NCI-H1436 treated with DMSO at 0.1 percent for 48 hours (cell line): ENCODE measurements at places on chromosomes 16 and 17.

DNA sequence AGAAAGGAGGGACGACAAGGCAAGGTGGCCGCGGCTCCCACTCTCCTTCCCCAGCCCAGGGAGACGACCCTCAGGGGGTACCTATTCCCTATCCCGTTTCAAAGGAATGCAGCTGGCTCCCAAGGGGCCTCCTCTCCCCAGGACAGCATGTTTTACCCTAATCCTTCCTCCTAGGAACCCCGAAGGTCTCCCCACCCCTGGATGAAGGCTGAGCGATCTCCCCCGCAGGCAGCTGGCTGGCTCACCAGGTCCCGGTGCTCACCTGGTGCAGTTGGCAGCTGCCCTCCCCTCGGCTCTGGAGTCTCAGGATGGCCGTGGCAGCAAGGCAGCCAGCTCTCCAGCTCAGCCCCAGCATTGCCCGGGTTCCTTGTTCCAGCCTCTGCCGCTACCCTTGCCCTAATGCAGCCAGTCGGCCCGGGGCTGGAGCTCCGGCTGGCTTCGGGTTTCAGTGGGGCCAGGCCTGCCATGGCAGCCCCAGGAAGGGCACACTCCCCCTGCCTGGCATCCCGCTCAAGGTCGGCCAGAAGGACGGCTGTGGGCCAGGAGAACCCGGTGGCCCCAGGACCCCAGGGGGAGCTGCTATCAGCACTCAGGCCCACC, 4.6 kb downstream of the CLUH start:
- no peak for DNase-seq

- DNase-seq, result no peak
Measured at GRCh38 chr17:43020789-43021740, 1.1 kb downstream of the VAT1 start.

DNA sequence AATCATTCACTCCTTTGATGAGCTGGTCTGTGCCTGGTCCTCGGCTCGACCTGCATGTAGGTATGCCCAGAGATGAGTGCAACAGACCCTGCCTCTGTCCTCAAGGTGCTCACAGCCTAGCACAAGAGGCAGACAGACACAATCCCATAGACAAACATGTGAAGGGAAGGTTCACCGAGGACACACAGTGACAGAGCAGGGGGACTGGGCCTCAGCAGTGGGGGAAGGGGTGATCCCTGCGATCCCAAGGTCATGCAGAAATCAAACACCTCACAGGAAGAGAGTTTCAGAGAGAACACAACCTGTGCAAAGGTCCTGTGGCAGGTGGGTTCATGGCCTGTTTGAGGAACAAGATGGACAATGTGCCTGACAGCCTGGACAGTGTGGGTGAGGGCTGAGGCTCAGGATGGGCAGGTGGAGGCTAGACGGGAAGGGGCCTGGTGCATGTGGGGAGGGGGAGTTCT, 4.2 kb upstream of the VASN start:
- no peak for DNase-seq

DNA sequence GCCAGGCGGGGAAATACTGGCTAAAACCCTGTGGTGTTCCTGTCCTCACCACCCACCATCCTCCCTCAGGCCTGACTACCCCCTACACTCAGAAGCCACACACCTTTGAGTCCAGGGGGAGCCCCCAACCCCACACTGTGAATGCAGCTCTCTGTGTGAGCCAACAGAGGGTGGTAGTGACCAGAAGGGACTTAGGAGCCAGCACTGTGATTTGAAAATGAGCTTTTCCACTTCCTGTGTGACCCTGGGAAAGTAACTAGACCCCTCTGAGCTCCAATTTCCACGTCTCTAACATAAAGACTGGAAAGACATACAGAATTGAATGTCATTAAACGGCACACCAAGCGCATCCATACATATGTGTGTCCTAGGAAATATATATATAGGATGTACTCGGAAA, 58.7 kb downstream of the SDK2 start:
- DNase-seq, result no peak

GRCh38 chr16:83814659-83814985, 6.8 kb downstream of the HSBP1 start:
- DNase-seq, result no peak

- no peak for DNase-seq
Measured at GRCh38 chr16:23026784-23027362, 122.4 kb downstream of the USP31 start.

DNA sequence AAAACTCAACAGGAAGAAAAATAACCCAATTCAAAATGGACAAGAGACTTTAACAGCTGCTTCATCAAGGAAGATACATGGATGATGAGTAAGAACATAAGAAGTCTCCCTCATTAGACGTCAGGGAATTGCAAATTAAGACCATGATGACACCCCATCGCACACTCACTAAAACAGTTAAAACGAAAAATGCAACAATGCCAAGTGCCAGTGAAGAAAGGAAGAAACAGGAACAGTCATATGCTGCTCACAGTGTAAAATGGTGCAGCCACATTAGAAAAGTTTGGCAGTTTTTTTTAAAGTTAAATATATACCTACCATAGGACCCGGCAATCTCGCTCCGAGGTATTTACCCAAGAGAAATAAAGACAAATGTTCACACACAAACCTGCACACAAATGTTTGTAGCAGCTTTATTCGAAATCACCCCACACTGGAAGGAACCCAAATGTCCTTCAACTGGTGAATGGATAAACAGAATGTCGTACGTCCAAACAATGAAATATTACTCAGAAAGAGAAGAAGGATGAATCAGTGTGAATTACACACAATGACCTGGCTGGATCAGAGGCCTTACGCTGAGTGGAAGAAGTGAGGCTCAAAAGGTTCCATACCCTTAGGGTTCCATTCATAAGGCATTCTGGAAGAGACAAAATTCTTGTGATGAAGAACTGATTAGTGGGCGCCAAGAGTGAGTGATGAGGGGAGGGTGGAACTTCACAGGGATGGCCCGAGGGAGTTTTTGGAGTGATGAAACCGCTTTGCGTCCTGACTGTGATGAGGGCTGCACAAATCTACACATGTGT, 110.3 kb downstream of the C16orf95 start:
- DNase-seq, result no peak

DNA sequence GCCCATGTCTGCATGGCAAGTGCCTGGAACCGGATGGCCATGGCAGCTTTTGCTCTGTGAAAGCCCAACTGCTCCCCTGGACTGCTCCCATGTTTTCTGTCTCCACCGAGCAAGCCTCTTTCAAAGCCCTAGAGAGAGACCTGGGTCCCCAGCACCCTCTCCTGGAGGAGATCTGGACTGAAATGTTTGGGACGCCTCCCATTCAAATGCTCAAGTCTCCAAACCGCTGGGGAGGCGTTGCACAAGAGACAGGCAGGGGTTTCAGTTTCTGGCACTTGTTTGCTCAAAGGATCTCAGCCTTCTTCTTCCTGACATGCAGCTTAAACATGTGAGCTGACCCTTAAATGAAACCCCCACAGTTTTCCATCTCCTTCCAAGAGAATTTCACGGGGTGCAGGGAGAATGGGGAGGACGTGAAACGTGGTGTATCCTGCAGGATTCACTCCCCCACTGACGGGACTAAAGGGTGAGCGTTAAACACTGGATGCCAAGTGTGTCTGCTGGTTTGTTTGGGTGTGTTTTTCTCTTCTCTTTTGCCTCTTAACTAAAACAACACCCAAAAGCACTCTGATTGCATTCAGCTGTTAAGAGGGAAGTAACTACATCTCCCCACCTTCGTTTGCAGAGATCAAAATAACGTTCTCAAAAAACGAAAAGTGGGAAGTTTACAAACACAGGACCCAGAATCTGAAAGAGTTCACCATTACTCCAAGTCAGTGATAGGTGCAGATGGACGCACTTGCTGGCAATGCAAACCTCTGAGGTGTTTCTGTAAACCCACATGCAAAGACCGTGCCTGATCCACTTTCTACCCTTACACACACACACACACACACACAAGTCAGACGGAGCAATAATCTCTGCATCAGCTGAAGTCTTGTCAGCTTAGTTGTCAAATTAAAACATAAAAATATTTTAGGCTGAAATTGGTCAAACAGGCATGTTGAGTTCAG, 256.9 kb downstream of the C16orf95 start:
- no peak for DNase-seq

GRCh38 chr16:88650749-88651275, at the start of gene CYBA:
Gene CYBA, minus strand, starts transcription at chr16:88651053. Its CDS starts 40 bp downstream, at chr16:88651013.
- no peak for DNase-seq

DNA sequence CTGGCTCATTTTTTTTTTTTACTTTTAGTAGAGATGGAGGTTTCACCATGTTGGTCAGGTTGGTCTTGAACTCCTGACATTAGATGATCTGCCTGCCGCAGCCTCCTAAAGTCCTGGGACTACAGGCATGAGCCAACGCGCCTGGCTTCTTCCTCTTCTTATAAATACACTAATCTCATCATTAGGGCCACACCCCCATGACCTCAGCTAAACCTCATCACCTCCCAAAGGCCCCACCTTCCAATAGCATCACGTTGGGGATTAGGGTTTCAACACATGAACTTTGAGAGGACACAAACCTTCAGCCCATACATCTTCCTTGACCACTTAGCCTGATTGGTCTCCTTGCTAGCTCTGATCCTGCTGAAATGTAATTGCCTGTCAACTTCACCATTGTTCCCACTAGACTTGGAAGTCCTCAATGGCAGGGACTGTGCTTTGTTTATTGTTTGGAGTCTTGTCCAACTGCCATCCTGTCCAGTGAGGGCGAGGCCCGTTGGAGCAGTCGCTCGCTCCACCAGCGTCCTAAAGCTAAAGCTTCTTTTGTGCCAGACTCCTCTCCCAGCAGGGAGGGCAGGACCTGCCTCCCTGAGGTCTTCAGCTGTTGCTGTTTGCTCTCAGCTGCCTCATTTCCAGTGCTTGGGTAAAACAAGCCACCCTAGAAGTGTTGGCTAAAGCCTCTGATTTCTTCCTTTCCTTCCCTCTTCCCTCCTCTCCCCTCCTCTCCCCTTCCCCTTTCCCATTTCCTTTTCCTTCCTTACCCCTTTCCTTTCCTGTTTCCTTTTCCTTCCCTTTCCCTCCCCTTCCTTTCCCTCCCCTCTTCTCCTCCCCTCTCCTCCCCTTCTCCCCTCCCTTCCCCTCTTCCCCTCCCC, 85.3 kb downstream of the HAPSTR1 start:
- DNase-seq, result no peak

- DNase-seq, result no peak
Measured at GRCh38 chr16:66553223-66553622, 847 bp downstream of the CKLF start.

DNA sequence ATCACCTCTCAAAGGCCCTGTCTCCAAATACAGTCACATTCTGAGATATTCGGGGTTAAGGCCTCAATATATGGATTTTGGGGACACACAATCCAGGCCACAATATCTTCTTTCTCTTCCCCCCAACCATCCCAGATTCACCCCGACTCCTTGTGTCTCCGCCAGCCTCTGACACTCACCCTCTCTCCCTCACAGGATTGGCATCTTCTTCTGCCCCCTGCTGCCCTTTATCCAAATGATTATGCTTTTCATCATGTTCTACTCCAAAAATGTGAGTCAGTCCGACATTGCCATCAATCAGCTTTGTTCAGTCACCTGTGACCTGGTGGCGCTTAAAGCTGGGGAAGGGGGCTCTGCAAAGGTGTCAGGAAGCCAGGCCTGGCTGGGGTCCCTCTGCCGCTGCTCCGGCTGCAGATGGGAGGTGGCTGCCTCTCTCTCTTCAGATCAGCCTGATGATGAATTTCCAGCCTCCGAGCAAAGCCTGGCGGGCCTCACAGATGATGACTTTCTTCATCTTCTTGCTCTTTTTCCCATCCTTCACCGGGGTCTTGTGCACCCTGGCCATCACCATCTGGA, 35.1 kb downstream of the GDE1 start:
- no peak for DNase-seq

- DNase-seq, result no peak
Measured at GRCh38 chr17:74742978-74743545, 5.4 kb upstream of the NHERF1 start.

GRCh38 chr16:68426347-68426652, 22.0 kb downstream of the SMPD3 start:
- no peak for DNase-seq

DNA sequence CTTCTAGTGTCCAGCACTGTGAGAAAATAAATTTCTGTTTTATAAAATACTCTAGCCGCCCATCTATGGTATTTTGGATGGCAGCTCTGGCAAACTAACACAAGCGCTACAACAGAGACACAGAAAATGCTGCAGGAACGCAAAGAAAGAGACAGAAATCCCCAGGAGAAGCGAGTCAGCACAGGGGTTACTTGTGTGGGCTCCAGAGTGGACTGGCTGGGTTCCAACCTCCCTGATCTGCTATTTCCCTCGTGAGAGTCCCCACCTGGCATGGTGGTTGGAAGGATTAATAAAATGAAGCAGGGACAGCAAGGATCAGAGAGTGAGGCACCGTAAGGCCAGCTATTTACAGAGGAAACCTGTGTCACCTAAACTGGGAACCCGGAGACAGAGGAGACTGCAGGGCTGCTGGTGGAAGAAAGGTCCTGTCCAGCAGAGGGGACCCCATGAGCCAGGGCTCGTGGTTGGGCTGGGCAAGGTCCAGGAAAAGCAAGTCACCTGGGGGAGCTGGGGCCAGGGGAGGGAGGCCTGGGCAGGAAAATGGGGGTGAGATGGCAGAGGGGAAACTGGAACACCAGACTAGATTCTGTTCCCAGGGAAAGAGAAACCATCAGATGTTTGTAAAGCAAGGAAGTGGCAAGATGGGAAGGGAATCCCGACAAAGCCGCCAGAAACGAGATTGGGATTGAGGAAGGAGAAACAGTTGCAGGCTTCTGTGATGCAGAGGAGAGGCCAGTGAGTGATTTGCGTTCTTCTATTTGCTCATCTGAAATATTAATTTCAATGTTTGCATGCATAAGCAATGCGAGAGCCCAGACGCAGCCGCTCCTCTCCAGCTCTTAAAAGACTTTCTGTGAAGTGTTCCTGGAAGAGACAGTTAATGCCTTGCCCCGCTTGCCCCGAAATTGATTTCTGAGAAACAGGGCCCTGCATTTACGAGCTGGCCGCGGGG, 63.0 kb upstream of the TEKT3 start:
- DNase-seq, result no peak

DNA sequence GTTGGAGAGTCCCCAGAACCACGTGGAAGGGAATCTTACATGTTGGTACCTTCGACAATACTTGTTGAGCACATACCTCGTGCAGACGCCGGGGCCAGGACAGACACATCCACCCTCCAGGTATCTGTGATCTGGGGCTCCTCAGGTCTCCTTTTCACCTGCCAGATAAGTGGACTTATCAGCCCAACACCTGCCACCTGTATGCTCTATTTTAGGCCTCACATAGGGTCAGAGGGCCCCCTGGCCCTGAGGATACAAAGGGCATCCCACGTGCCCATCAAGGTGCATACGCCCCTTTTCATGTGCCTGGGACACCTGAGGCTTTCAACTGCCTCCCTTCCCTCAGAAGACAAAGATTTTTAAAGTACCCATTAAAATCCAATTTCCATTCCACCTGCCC, 212.7 kb downstream of the MRTFB start:
- DNase-seq, result no peak
